ENCODE measurements at places on chromosomes 1 and 21.
A peak's percentile ranks its signal among the peaks of the same experiment; 100 is the strongest.

GRCh38 chr1:227072991-227073390 lies 132.9 kb downstream of the COQ8A start:
- DNase-seq, result no peak

GRCh38 chr1:209105701-209106100 lies 477.8 kb upstream of the CAMK1G start:
- no peak for DNase-seq

- DNase-seq, result no peak
Observed at GRCh38 chr1:246677842-246678241, 46.4 kb upstream of the SCCPDH start.

DNA sequence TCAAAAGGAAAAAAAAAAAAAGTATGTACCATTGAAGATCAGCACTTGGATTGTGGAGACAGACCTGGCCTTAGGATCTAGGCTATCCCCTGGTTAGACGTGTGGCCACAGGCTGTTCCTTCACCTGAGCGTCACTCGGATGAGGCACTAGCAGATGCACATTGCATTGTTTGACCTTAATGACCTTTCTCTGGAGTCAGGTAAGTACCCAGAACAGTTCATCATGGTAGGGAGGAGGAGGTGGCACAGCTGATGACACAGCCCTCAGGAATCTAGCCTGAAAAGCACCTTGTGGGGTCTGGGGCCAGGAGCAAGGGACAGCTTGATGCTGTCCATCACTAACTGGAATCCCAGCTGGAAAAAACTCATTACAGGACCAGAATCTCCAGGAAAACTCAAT lies 21.2 kb downstream of the NECAP2 start:
- DNase-seq, result no peak

DNA sequence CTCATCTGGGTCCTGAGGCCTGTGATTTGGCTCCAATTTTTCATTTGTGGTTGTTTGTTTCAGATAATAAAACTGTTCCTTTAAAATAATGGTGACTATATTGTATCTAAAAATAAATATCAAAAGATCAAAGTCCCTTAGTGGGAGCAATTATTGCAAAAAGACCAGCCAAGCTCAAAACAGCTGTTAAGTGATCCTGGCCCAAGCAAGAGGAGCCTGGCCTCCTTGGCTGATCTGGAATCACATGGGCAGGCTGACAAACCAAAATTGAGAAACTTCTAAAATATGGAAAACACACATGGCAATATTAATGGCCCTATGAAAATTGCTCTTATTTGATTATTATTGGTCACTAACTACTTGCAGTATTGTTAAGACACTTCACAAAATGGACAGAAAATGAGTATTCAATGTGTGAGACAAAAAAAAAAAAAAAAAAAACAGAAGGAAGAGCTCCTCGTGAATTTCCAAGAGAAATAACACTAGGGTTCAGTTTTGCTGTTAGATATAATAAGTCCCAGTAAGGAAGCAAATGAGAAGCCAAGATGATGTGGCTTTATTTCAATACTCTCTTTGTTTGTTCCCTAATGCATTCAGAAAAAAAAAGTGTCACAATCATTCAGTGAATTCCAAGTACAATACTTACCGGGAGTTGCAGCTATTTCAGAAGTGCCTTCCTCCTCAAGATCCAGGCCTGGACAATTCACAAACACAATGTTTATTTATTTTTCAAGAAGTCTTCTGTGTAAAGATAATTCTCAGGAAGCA lies 105.1 kb downstream of the SEC16B start:
- no peak for DNase-seq

DNA sequence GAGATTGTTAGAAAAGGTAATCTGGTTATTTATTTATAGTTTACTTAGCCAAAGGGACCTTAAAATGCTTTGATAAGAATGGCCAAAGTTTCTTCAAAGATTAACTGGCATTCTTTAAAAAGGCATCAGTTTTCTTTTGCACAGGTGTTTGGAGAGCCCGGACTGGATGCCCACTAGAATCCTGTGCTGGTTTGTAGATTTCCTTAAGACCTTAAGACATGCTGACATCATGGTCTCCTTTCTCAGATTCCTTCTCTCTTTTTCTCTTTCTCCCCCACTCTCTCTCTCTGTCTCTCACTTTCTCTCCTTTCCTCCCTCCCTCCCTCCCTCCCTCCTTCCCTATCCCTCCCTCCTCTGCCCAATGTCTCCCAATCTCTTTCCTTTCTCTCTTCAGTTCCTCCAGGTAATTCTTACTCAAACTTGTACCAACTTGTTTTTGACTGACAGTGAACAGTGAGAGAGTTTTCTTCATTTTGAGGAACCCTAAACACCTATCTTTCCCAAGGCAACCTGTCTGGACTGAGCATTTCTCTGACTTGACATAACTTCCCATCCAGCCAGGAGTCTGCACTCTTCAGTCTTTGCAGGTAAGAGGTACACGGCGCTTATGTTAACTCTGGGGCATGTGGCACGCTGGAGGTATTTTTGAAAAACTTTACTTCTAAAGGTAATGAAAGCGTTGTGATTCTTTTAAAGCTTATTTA lies at the start of gene KCNJ15:
Gene KCNJ15, plus strand, starts transcription at position 393 of the 704 bp plus-strand sequence. CDS start 42,271 bp downstream, outside the sequence.
- no peak for DNase-seq

- no peak for DNase-seq
Observed at GRCh38 chr1:1567152-1567875, 7.3 kb downstream of the SSU72 start.

GRCh38 chr1:203521812-203522211 lies 27.9 kb downstream of the OPTC start:
- no peak for DNase-seq

GRCh38 chr1:9733160-9733789 lies 81.7 kb downstream of the PIK3CD start:
- no peak for DNase-seq

DNA sequence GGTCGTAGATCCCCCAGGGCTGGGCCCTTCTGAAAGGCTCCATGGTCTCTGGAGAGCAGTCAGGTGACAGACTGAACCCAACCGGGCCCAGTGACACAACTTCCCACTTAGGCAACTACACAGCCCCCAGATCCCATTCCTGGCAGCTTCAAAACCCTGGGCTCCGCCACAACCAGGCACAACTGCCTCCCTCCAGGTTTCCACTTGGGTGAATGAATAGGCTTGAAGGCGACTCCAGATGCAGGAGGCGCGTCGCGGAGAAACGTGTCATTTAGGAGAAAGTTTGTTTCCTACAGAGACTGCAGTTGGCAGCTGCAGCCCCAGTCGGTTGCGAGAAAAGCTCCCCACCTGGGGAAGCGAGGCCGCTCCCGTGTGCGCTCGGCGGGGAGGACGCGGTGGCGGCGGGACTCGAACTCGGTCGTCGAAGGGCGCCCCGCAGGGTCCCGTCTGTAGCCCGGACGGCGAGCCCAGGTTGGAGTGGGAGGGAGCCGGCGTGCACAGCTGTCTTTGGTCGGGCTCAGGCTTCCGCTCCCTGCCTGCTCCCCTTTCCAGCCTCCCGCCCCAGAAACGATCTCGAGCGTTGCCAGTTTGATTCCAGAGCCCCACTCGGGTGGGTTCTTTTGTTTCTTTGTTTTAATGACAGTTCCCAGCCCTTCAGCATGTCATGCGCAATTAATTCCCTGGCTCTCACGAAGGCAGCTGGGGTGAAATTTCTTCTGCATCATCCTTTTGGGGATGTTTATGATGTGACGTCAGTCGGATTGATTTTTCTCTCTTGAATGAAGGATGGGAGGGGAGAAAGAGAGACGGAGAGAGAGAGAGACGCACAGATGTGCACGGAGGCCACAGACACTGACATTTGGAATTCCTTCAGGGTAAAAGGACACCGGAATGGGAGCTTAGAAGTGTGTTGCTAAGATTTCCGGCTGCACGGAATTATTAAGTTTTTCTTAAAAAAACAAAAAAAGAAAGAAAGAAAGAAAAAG lies 862 bp upstream of the SGIP1 start:
- peak; percentile 79 for DNase-seq

- no peak for DNase-seq
Observed at GRCh38 chr1:29674627-29675326, 438.5 kb downstream of the PTPRU start.

GRCh38 chr1:186636786-186637185 lies 43.4 kb downstream of the PTGS2 start:
- DNase-seq, result no peak

GRCh38 chr21:44006656-44007055 lies 5.5 kb upstream of the TRAPPC10 start:
- no peak for DNase-seq

GRCh38 chr1:210739627-210740026 lies 394.3 kb downstream of the KCNH1 start:
- no peak for DNase-seq

Measured in ascending aorta (tissue), 2 donors.